ENCODE measurements at places on chromosomes 11 and 22.

GRCh38 chr22:28051091-28051786 lies 132.2 kb upstream of the PITPNB start:
- no peak for DNase-seq

GRCh38 chr11:6365659-6366058 lies 24.6 kb upstream of the SMPD1 start:
- no peak for DNase-seq

DNA sequence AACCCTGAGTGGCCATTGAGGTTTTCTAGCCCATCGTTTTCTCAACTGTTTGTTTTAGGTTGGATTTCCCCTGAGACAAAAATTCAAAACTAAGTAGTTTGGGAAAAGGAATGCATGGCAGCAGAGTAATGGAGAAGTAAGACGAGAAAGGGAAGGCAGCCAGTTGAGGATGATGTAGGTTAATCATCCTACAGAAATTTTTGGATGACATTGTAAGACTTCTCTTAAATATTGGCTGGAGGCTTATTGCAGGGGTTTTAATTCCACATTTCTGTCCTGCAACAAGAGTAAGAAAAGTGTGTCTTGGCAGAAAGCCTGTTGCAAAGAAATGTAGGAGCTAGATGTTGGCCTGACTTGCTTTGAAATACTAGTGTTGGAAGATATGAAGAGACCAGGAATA lies 308.8 kb downstream of the LUZP2 start:
- no peak for DNase-seq

- no peak for DNase-seq
Observed at GRCh38 chr22:25495285-25495684, 69.2 kb upstream of the GRK3 start.

GRCh38 chr22:22674467-22674866 lies 30.1 kb downstream of the GGTLC2 start:
- DNase-seq, result no peak

DNA sequence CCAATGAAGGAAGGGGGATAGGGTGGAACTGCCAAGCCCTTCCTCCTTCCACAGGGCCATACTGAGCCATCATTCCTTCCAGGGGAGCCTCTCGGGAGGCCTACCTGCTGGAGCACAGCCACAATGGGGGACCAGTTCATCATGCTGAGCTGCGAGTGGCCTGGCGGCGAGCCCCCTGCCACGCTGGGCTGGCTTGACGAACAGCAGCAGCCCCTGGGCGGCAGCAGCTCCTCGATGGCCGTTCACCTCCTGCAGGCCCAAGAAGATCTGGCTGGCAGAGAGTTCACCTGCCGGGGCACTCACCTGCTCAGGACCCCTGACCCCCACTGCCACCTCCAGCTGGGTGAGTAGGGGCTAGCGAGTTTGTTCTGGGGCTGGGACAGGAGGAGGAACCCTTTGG lies 5.9 kb downstream of the VSIG10L2 start:
- DNase-seq, result no peak

- DNase-seq, result no peak
Observed at GRCh38 chr11:11078344-11079086, 220.7 kb upstream of the ZBED5 start.

DNA sequence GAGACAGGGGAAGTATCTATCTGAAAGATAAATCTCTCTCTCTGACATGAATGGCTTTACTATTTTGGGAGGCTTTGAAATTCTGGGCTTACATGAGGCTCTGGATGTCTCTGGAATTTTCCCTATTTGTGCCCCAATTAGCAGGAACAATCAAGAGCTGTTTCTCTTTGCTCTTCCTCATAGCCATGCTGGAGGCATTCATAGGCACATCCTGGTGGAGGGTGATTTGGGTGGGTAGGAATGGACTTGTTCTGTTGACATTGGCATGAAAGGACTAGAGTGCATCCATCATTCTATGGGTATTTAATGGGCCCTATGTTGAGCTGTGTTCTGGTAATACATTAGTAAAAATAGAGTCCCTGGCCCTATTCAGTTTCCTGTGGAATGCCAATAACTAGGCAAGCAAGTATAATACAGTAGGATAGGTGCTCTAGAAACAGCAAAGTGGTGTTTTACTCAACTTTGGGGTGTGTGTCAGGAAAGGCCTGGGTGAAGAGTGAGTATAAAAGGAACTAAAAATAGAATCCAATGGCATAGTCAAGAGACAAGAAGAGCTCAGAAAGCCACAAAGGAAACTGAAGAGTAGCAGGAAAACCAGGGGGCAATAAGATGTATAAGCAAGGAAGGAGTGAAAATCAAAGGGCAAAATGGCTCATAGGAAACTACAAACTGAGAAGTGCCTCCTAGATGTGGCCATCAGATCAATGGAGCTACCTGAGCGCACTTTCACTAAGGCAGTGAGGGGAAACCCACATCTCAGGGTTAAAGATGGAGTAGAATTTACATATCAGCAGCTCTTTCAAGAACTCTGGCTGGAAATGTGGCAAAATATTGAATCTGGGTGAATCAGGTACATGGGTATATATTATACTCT lies 45.0 kb downstream of the CWC15 start:
- DNase-seq, result no peak

- DNase-seq, result no peak
Observed at GRCh38 chr11:65427691-65428577, 5.3 kb downstream of the NEAT1 start.

- DNase-seq, result no peak
Observed at GRCh38 chr11:15276621-15277020, 161.9 kb downstream of the INSC start.

GRCh38 chr22:27594474-27595134 lies 207.0 kb downstream of the MN1 start:
- no peak for DNase-seq

DNA sequence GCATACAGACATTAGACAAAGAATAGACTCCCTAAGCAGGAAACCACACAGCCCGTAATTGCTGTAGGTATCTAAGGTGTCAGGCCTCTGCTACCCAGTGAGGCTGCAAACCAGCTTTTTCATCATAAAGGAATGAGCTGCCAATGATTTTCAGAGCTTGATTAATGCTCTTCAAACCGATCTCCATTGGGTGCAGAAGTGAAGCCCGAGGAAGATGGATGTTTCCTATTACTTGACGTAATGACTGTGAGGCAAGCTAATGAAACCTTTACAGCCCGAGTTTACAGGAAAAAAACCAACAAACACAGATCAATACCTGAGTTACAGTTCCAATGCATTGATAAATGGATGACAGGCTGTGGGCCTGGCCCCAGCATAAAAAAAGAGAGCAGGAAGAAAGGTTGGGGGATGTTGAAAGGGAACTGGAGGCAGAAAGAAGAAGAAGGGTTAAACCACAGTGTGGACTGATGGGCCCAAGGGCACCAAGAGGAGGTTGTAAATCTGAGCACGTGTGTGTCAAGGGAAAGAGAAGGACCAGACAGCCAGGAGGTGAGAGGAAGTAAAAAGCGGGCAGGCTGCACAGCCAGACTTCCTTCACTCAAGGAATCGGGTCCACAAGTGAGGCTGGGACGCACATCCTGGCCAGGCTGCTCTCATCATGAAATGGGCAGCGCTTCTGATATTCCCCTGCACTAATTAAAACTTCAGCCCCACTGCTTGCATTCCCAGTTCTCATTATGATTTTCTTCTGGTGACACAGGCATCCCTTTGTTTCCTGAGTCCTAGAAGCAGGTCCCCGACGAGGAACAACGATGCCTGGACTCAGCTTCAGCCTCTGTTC lies 70.6 kb upstream of the NTM start:
- no peak for DNase-seq

DNA sequence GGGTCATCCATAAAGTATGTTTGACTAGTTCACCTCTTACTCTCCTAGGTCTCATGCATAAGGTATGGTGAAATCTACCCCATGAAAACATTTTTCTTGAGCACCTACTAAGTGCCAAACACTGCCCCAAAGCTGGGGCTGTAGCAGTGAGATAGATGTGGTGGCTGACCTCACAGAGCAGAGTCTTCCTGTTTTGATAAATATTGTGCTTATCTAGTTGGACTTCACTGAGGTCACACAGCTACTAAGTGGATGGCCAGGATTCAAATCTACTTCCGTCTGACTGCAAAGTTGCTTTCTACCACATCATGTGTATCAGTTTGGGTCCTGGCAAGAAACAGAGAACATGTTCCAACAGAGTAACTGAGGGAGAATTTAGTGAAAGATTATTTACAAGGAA lies 6.4 kb upstream of the HTATIP2 start:
- no peak for DNase-seq

- no peak for DNase-seq
Observed at GRCh38 chr11:35631891-35632290, 13.6 kb downstream of the FJX1 start.

DNA sequence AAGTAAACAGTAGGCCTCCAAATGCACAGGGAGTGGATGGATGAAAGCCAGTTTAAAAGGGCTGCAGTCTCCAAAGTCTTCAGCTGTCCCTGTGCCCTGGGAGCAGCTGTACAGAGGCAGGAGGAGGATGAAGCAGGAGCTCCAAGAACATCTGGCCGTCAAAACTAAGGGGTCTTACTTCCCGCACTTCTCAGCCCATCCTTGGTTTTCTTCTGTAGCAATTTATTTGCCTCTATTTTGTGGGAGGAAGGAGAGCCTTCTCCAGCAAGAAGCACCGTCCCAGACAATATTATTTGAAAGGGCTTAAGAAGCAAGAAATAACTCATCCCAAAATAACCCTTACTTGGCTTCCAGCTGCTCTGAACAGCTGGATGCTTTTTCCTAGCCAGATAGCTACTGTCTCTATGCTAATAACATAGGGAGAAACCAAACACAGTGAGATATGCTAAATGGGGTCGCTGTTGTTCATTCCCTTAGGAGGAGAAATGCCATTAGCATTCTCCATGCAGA lies 133.2 kb downstream of the SPATA19 start:
- DNase-seq, result no peak

- DNase-seq, result no peak
Observed at GRCh38 chr11:121351083-121351630, 58.6 kb downstream of the SC5D start.

- DNase-seq, result no peak
Observed at GRCh38 chr11:79173615-79174014, 267.2 kb downstream of the TENM4 start.

- DNase-seq, result peak; percentile 59
Observed at GRCh38 chr22:37162221-37163095, 12.7 kb upstream of the IL2RB start.

GRCh38 chr11:17063171-17064002 lies 14.1 kb downstream of the RPS13 start:
- no peak for DNase-seq

DNA sequence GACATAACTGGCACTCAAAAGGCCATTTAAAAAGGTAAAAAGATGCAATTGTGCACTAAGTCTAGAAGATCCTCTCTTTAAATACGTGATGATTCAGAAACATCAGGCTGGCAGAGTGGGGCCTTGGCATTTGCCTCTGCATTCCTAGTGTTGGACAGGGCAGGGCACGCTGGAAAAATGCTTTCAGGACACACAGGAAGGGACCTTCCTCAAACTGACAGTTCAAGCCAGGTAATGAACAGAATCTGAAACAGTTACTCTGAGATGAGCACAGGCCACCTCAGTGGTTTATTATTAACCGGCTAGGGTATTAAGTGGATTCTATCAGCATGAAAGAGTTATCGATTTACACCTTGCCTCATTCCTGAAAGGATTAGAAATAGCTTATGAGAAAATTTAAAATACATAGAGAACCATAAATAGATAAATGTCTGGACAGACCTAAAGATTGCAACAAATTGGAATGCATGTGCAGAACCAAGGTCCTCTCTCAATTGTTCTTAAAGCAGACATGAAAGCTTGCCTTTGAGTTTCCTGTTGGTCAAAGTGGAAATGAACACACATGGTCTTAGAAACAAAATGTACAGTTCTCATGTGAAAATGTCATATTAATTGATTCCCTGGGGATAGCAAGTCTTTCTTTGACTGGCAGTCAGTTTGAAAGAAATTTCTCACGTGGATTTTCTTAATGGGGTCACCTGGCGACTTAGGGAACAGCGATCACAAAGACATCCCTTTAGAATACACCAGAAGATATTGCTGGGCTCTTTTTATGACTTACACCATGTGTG lies 21.5 kb upstream of the CSNK2A3 start:
- DNase-seq, result no peak

DNA sequence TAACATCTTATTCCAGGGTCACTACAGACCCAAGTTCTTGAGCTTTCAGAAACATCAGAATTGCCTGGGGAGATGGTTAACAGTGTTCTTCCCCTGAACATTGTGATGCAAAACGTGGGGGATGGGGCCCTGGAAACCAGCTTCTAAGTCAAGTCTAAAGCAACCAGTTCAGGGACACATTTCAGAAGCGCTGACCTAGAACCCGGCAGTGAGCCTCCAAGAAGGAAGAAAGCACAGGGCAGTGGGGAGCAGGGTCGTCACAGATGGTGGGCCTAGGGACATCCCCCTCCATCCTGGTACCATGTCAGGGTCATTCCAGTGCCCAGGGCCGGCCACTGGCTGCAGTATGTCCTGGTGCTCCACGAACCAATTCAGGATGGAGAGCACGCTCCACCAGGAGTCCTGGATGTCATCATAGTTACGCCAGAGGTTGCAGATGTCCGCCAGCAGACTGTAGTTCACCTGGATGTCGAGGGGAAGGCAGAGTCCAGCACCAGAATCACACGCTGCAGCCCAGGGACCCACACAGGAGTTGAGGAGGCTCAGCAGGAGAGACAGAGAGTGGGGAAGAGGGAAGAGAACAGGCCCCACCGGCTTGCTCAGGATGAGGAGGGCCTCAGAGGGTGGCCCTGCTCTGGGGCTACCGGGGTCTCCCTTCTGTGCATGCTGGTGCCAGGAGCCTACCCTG lies 5.0 kb downstream of the NAGA start:
- DNase-seq, result no peak

- no peak for DNase-seq
Observed at GRCh38 chr11:13220148-13220547, 57.4 kb upstream of the BMAL1 start.

- DNase-seq, result no peak
Observed at GRCh38 chr22:38345782-38346181, 28.5 kb upstream of the CSNK1E start.

DNA sequence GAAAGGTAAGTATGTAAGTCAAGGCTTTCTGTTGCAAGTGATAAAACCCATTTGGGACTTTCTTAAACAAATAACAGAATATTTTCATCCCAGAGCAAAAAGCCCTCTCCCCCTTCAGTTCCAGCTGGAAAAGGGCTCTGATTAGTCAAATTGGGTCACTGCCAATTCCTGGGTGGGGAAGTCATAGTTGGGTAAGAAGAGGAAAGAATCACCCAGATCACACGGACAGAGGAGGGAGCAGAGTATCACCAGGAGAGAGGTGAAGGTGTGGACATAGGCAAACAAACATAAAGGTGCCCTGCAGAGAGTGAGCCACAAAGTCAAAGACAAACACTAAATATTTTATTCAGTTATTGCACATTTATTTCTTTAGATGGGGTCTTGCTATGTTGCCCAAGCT lies 36.3 kb upstream of the SORL1 start:
- no peak for DNase-seq

DNA sequence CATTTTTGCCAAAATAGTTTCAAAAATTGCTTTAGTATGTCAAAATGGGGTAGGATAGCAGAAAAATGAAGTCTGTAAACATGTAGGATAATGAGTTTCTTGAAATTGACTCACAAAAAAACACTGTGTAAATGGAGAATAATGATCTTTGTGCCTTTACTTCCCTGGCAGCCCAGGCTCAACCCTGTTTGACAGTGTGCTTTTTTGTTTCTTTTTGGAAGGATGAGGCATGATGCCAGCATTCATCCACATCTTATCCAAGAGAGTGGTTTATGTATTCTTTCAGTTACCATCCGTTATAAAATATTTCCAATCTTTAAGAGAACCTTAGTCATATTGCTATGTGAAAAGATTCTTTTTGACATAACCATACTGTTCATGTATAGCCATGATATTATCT lies 70.6 kb downstream of the ARHGAP42 start:
- no peak for DNase-seq
